ENCODE measurements at places on chromosomes 3 and 15.
A peak's percentile ranks its signal among the peaks of the same experiment; 100 is the strongest.

DNA sequence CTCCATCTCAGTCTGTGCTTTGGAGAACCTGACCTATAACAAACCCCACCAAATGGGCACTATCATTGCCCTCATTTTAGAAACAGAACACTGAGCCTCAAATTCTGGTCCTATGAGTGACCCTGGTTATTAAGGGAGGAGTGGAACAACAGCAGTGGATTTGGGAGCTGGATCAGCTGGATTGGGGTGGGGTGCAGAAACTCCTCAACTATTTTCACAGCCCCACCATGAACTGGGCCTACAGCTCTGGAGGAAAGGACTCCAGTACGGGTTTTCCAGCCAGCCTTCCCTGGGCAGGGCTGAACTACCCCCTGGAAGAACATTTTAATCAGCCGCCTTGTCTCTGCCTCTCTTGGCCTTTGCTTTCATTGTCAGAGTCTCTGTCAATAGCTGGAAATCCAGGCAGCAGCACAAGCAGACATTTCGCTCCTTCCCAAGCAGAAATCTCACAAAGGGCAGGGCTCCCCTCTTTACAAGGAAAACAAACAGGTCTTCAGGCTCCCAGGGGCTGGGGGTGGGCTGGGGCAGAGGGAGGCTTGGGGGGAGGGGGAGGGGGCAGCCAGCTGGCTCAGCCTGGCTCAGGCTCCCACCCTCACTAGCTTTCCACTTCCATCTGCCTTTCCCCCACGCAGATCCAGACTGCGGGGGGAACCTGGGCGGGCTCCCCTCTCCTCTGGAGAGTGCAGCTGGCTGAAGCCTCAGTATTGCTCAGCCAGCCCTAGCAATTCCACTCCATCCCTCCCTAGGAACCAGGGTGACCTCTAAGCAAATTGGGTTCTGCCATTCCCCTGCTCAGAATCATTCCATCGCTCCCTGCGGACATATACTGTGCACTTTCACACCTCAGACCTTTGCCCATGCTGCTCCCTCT is 13.7 kb upstream of the TLE3 start:
- peak; percentile 64 for DNase-seq

DNA sequence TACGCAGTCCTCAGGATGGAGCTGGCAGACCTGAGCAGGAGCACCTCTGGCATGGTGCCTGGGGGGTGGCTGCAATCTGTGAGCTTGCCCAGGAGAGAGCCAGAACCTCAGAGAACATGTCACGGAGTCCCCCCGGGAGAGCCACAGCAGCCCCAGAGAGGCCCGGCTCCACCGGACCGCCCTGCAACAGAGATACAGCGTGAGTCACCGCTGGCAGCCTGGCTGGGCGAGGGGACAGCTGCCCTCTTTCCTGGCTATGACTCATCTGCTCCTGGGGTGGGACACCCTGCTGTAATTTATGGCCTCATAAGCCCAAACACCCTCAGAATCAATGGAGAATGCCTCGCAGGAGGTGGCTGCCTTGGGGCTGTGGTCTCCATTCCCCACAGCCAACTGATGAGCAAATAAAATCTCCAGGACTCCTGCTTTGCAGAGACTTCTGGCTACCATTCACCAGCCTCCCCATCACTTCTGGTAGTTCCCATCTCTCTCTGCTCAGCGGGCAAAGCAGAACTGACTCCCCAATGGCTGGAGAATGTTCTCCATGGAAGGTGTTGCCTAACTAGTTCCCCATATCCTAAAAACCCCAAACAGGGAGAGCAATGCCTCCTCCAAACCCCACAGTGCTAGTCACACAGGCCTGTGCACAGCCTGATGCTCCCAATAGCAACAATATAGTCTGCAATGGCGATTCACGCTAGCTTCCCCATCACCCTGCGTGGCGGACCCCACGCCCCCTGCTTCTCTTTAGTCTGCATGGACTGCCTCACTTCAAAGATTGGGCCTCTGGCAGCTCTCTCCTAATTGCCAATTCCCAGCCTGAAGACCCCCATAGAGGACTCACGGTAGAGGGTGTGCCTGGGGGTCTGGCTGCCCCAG is 21.6 kb downstream of the ACSBG1 start:
- DNase-seq = no peak

DNA sequence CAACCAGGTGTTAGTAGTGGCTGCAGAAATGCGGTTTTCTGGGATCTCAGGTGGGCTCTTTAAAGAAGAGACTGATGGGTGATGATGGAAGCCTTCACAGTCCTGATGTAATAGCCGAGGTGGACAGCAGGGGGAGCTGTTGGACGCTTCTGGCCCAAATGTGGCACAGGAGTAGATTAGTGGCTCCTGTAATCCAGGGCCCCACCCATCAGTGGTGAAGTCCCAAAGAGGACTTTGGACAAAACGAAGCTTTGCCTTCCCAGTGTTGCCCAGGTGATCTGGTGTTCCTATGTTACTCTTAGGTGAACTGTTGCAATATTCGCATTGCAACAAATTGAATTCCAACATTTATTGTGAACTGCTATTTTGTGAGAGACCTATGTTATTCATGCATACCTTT is 31.8 kb upstream of the MYZAP start:
- peak; percentile 72 for DNase-seq

- DNase-seq = no peak
Measured at GRCh38 chr3:126672340-126672739, 17.4 kb upstream of the TXNRD3 start.

DNA sequence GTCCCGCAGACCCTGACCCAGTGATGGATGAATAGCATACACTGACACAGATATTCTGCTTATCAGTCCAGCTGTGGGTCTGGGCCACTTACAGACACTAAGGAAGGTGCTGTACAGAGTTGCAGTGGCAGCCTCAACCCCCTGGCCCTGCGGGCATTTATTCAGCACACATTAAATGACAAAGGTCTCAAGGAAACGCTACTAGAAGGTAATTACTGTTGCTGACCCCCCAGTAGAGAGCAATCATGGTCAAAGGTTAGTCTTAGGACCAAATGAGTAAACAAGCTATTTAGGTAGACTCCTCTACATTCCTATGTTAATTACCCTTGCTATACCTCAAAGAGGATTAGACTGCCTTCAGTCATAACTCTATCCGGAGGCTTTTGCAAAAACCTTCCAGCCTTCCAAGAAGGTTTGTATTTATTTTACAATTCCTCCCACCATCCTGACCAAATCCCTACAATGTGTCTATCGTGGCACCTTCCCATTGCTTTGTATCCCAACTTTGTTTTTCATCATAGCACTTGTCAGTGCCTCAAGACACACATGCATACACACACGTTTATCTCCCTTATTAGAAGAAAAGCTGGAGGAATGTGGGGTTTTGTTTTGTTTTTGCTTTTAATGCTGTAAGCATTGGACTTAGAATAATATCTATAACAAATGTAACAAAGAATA is 227.9 kb downstream of the PYDC2 start:
- DNase-seq = no peak

DNA sequence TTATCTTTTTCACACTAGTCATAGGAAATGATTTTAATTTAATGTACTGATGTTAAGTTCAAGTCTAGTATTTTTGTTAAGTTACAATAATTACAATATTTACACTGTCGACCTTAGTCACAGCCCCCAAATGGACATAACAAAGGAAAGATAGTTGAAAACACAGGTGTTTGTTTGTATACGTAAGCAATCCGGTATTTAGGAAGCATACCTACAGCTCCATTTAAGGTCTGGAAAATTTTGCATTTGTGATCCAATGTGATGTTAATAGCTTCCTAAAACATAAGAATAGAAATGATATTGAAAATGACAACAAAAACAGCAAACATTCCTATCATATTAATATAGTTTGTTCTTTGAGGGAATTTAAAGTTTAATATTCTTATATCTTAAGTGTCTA is 56.9 kb downstream of the PLOD2 start:
- no peak for DNase-seq

- peak; percentile 48 for DNase-seq
Measured at GRCh38 chr3:122353215-122353614, 28.2 kb downstream of the CSTA start.

GRCh38 chr3:99659951-99660350 is 21.6 kb downstream of the COL8A1 start:
- DNase-seq = no peak

DNA sequence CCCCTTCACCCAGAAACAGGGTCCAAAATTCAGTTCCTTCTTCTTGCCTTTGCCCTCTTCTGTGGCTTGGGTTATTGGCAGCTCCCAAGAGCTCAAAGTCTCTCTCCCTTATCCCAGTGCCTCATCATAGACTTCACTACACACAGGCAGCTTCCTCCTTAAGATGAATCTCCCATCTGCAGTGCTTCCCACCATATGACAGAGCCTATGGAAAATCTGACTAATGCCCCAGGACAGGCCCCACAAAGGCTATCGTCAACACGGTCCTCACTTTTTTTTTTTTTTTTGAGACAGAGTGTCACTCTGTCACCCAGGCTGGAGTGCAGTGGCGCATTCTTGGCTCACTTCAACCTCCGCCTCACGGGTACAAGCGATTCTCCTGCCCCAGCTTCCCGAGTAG is 194.1 kb downstream of the MEX3B start:
- no peak for DNase-seq

DNA sequence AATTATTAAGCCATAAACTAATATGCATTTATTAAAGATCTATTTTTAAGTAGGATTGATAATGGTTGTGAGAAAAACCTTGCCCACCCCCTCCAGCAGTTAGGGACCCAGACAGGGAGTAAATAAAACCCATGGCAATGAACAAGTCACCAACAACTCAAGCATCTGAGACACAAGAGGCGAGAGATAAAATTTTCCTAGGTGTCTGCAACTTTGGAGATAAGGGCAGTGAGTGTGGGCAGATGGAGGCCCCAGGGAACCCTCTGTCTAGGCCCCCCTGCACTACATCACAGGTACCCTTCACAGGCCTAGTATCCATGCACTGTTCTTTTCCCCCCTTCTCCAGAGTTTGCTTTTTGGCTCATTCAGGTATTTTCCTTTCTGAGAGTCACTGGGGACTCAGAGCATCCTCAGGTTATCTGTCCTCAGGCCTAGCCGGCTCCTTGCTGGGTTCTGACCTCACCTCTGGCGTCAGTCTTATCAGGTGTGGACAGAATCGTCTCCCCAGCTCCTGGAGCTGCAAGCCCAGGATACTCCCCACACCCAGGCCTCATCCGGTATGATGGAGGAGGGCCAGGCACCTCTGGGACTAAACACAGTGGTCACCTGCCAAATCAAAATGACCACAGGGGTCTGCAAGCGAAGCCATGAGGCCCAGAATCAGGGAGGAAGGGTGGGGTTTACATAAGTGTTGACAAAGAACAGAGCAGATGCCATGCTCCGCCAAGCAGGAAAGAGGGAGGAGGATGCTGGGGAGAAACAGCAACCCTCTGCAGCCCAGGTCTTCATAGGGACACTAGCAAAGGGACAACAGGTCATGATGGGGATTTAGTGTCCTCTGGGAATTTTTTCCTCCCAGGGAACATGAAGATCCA is 50.4 kb downstream of the CCNL1 start:
- no peak for DNase-seq

- DNase-seq = no peak
Measured at GRCh38 chr15:62821384-62822131, 221.0 kb upstream of the TPM1 start.

- DNase-seq = no peak
Measured at GRCh38 chr15:61892140-61892539, 168.1 kb downstream of the VPS13C start.

- no peak for DNase-seq
Measured at GRCh38 chr3:128786434-128787020, 60.5 kb downstream of the RAB7A start.

DNA sequence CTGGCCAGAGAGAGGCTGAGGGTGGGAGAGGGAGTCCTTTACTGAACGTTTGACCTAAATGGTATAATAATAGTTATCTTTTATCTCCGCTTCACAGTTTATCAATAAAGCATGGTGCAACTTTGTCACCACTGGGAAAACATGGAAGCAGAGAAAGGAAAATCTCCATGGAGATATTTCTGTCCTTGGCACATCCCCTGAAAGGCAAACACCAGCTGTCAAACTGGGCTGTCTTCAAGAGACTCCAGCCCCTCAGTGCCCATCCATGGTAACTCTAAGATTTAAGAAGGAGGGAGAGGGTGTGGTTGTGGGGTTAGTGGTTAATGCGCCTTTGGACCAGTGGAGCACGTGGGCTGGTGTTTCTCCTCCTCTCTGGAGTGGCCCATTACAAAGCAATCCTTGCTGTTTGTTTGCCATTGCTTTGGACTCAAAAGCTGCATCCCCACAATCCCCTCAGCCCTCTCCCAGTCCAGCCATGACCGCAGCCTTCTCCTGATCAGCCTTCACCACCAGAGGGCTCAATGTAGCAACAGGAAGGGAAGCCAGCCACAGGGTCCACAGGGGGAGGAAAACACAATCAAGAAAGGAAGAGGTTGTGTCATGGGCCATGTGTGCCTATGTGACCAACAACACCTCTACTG is 38.2 kb upstream of the FAM174B start:
- DNase-seq = peak; percentile 22

GRCh38 chr3:16728770-16729745 is 123.8 kb upstream of the DAZL start:
- no peak for DNase-seq

DNA sequence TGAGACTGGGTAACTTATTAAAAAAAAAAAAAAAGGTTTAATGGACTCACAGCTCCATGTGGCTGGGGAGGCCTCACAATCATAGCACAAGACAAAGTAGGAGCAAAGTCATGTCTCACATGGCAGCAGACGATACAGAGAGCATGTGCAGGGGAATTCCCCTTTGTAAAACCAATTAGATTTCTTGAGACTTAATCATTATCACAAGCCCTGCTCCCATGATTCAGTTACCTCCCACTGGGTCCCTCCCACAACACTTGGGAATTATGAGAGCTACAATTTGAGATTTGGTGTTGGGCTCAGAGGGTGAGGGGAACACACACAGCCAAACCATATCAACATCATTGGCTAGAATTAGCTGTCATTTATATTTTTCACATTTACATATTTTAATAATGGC is 221.0 kb downstream of the RSRC1 start:
- DNase-seq = no peak

GRCh38 chr3:169315996-169316395 is 347.5 kb downstream of the MECOM start:
- no peak for DNase-seq

DNA sequence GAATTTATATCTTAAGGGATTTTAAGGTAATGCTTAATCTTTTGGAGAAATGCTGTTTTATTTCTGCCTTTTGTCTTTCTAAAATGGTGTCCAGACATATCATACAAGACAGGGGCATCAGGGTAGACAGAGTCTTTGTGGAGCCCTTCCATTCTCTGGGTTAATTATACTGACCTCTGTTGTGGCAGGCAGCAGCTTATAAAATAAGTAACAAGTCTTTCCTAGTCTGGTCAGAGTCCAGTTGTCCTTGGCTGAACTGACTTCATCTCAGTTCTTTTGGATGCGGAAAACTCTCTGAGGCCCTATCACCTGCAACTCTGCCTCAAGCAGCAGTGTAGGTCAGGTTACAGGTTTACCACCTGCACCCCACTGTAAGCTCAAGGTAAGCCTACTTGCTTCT is 19.2 kb downstream of the MYNN start:
- DNase-seq = no peak
